Endothelial cell (in vitro differentiated cells): ENCODE measurements at places on chromosomes 5 and 9.

- H3K36me3 ChIP-seq, result peaks cover 3% of the 10 kb centered on the region
- peaks cover 2% of the 10 kb centered on the region for H3K27me3 ChIP-seq
- no peak for DNase-seq
- peak overlapping the region; percentile 26 for H3K4me3 ChIP-seq
- H3K27ac ChIP-seq, result peak overlapping the region; percentile 53
- H3K4me1 ChIP-seq, result peaks cover 69% of the 10 kb centered on the region
Measured at GRCh38 chr9:131728546-131728910, 11.3 kb downstream of the RAPGEF1 start.

GRCh38 chr5:112316731-112317130 is 102.3 kb downstream of the EPB41L4A start:
- H3K27me3 ChIP-seq, result no peaks in the 10 kb centered on the region
- no peak overlapping the region for H3K4me3 ChIP-seq
- H3K36me3 ChIP-seq, result peaks cover 4% of the 10 kb centered on the region
- no peak for DNase-seq
- H3K4me1 ChIP-seq, result no peaks in the 10 kb centered on the region

DNA sequence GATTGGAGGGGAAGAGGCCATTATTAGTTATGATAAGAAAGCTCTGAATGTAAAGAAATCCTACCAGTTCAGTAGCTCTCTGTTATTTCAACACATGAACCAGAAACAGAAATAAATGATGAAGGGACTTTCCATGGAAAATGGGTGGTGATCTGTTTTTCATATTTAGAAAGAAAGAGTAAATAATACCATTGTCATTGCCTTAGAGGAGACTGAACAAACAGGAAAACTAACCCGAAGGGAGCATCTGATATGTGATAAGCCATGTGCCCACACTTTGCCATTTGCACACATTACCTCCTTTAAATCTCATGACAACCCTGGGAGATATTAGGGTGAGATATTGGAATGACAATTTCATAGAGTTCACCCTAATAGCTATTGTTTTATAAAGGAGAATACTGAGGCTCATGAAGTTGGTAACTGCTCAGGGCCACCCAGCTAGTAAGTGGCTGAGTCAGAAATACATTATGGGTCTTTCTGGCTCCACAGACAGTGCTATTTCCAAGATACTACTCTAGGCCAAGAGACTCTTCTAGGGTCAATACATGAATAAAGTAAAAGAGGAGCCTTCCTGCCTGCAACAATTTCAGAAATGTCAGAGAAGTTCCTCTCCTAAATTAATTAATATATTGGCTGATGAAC is 111.0 kb upstream of the SLIT3 start:
- H3K4me1 ChIP-seq, result no peaks in the 10 kb centered on the region
- peaks cover 2% of the 10 kb centered on the region for H3K27me3 ChIP-seq
- DNase-seq, result no peak
- H3K4me3 ChIP-seq, result no peak overlapping the region
- no peaks in the 10 kb centered on the region for H3K36me3 ChIP-seq
- no peak overlapping the region for H3K27ac ChIP-seq

GRCh38 chr9:25322142-25322541 is 356.1 kb downstream of the TUSC1 start:
- H3K4me3 ChIP-seq, result no peak overlapping the region
- DNase-seq, result no peak
- no peaks in the 10 kb centered on the region for H3K36me3 ChIP-seq
- H3K4me1 ChIP-seq, result peaks cover 6% of the 10 kb centered on the region
- peaks cover 3% of the 10 kb centered on the region for H3K27me3 ChIP-seq
- H3K27ac ChIP-seq, result no peak overlapping the region

GRCh38 chr5:5309645-5310044 is 112.8 kb upstream of the ICE1 start:
- H3K36me3 ChIP-seq, result peaks cover 7% of the 10 kb centered on the region
- DNase-seq, result no peak
- H3K27ac ChIP-seq, result no peak overlapping the region
- H3K4me1 ChIP-seq, result peaks cover 8% of the 10 kb centered on the region
- H3K4me3 ChIP-seq, result no peak overlapping the region

GRCh38 chr5:119366540-119366881 is 10.7 kb downstream of the TNFAIP8 start:
- H3K4me1 ChIP-seq, result no peaks in the 10 kb centered on the region
- no peak for DNase-seq
- peaks cover 4% of the 10 kb centered on the region for H3K27me3 ChIP-seq
- H3K36me3 ChIP-seq, result no peaks in the 10 kb centered on the region
- no peak overlapping the region for H3K4me3 ChIP-seq

DNA sequence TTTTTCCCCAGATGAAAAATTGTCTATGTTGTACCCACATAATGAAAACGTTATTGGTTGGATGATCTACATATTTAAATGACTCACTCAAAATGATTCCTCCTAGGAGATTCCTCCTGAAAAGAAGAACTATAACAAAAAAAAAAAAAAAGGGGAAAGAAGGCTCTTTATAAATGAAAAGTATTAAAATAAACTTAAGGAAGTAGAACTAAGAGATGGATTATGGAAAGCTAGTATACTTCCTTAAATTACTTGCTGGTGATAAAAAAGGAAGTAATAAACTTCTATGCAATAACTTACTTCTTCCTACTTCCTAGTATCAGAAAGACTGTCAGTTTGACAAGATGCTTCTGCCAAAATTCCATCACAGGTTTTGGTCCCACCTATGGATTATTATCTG is 1087.7 kb downstream of the CDH12 start:
- no peaks in the 10 kb centered on the region for H3K36me3 ChIP-seq
- H3K27ac ChIP-seq, result no peak overlapping the region
- H3K4me1 ChIP-seq, result no peaks in the 10 kb centered on the region
- H3K27me3 ChIP-seq, result no peaks in the 10 kb centered on the region
- no peak for DNase-seq

- H3K27me3 ChIP-seq, result no peaks in the 10 kb centered on the region
- H3K4me1 ChIP-seq, result peaks cover 10% of the 10 kb centered on the region
- H3K36me3 ChIP-seq, result no peaks in the 10 kb centered on the region
- no peak overlapping the region for H3K27ac ChIP-seq
Measured at GRCh38 chr5:39175273-39175955, 43.9 kb downstream of the FYB1 start.

DNA sequence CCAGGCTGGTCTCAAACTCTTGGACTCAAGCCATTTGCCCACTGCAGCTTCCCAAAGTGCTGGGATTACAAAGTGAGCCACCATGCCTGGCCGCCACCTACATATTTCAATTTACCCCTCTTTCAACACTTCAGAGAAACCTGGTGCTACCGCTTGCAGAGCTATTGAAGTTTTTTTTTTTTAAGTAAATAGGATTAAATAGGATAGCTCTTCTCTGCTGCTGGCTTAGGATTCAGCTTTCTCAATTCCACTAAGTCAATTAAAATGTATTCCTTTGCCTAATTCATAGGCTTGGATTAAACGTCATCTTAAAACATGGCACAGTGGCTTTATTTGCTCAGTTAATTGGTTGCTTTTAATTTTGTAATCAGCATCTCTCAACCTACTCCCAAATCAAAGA is 41.0 kb downstream of the KIAA1191 start:
- H3K36me3 ChIP-seq, result peaks cover 7% of the 10 kb centered on the region
- no peak overlapping the region for H3K4me3 ChIP-seq
- no peak for DNase-seq
- H3K27me3 ChIP-seq, result no peaks in the 10 kb centered on the region
- no peak overlapping the region for H3K27ac ChIP-seq

- no peaks in the 10 kb centered on the region for H3K4me1 ChIP-seq
- no peaks in the 10 kb centered on the region for H3K36me3 ChIP-seq
- no peak overlapping the region for H3K27ac ChIP-seq
Measured at GRCh38 chr5:107969847-107970246, 299.1 kb upstream of the EFNA5 start.

DNA sequence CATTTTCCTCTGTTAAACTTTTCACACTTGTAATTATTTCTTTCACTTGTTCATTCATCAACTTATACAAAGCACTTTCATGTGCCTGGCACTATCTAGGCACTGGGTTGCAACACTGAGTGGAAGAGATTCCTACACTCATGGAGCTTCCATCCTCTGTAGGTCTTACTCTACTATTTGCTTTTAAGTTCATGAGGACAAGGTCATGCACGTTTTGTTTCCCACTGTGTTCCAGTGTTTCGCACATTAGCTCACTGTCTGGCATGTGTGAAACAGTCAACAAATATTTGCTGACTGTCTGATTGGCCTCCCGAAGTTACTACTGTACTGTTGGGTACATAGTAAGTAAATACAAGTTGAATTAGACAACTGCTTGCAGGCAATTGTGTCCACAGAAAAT is 87.9 kb upstream of the IFNK start:
- no peak overlapping the region for H3K27ac ChIP-seq
- H3K36me3 ChIP-seq, result no peaks in the 10 kb centered on the region

- peaks cover 2% of the 10 kb centered on the region for H3K4me1 ChIP-seq
- no peak overlapping the region for H3K4me3 ChIP-seq
- H3K27ac ChIP-seq, result no peak overlapping the region
- H3K27me3 ChIP-seq, result peaks cover 4% of the 10 kb centered on the region
Measured at GRCh38 chr5:1065143-1065750, 46.6 kb downstream of the SLC12A7 start.

DNA sequence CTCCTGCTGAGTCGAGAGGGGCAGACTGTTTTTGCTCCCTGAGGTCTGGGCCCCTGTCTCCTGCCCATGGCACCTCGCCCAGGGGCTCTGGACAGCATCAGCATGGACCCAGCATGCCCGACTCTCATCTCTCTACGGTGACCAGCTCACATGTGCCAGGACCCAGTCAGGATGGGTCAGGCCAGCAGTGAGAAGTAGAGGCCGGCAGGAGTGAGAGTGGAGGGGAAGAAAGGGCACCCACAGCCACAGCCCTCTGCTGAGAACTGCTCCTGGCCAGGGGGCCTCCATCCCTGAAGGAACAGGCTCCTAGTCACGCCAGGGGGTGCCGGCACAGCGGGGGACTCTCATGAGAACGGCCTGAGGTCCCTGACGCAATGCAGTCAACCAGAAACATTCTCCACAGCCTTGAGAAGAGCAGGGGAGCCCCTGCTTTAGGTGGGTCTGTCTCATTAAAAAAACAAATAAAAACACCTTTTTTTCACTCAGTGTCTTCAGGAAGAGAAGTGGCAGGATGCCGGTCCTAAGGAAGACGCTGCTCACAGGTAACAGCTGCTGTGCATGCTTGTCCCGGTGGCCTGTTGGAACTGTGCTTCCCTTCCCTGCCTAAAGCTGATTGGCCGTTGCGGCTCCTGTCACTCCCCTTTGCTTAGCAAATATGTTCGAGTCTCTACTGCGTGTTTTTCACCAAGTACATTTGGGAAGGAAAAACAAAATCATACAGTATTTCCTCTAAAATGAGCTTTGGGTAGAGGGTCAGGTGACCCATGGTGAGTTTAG is 85.7 kb upstream of the FBXW11 start:
- DNase-seq, result no peak
- no peak overlapping the region for H3K4me3 ChIP-seq

GRCh38 chr5:114434396-114435219 is 72.7 kb downstream of the KCNN2 start:
- DNase-seq, result no peak
- no peak overlapping the region for H3K27ac ChIP-seq
- H3K4me3 ChIP-seq, result no peak overlapping the region
- H3K4me1 ChIP-seq, result peaks cover 22% of the 10 kb centered on the region
- no peaks in the 10 kb centered on the region for H3K36me3 ChIP-seq

GRCh38 chr9:34957492-34958410 is at the start of gene PHF24:
PHF24 (plus strand) TSS chr9:34958285; CDS start chr9:34971299, 13,014 bp downstream.
- peaks cover 2% of the 10 kb centered on the region for H3K27me3 ChIP-seq
- no peak within 1 kb of the TSS for H3K27ac ChIP-seq
- peak within 1 kb of the TSS; percentile 75 for H3K4me3 ChIP-seq
- H3K36me3 ChIP-seq, result no peaks in the 10 kb centered on the region
- peak; percentile 40 for DNase-seq
- peaks cover 14% of the 10 kb centered on the region for H3K4me1 ChIP-seq

DNA sequence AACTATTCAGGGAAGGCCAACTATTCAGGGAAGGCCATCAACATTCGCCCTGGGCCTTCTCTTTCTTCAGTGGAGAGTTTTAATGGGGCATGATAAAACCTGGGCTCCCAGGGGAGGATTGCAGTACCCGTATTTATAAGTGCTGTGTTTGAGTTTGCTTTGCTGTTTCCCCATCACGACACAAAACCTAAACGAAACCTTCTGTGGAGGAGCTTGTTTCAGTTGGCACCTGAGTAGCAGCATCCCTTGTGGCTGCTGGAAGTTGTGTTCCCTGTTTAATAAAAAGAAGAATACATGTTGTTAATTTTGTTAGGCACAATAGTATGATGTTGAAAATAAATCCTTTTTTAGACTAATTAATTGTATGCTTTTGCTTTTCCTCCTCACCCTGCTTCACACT is 8.3 kb downstream of the WDR31 start:
- H3K27ac ChIP-seq, result no peak overlapping the region
- no peak for DNase-seq
- peaks cover 8% of the 10 kb centered on the region for H3K4me1 ChIP-seq
- H3K36me3 ChIP-seq, result no peaks in the 10 kb centered on the region
- no peaks in the 10 kb centered on the region for H3K27me3 ChIP-seq
- no peak overlapping the region for H3K4me3 ChIP-seq

GRCh38 chr9:84327184-84327583 is 13.4 kb downstream of the SLC28A3 start:
- H3K4me1 ChIP-seq, result peaks cover 6% of the 10 kb centered on the region
- H3K36me3 ChIP-seq, result peaks cover 5% of the 10 kb centered on the region
- DNase-seq, result no peak
- no peak overlapping the region for H3K4me3 ChIP-seq
- H3K27ac ChIP-seq, result no peak overlapping the region

- DNase-seq, result peak; percentile 28
- peaks cover 1% of the 10 kb centered on the region for H3K27me3 ChIP-seq
- H3K4me1 ChIP-seq, result peaks cover 9% of the 10 kb centered on the region
- H3K4me3 ChIP-seq, result no peak overlapping the region
- peaks cover 3% of the 10 kb centered on the region for H3K36me3 ChIP-seq
- peak overlapping the region; percentile 91 for H3K27ac ChIP-seq
Measured at GRCh38 chr9:106441283-106441682, 421.7 kb upstream of the ZNF462 start.

DNA sequence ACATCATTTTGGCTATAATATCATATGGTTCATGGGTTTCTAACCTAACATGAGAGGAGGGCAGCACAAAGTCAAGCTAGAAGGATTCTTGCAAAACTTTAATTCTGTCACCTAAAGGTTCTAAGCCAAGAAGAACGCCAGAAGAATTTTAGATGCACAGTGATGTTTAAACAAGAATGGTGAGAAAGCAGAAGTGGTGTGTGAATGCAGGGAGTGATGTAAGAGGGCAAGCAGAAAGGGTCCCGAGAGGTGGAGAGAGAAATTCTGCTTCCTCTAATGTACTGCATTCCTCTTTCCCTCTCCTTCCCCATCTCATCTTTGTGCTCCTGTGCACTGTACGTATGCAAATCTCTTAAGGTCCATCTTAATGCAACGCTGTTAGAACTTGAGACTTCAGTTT is 2.1 kb upstream of the TRMO start:
- no peak overlapping the region for H3K4me3 ChIP-seq
- peaks cover 11% of the 10 kb centered on the region for H3K4me1 ChIP-seq
- H3K36me3 ChIP-seq, result no peaks in the 10 kb centered on the region
- no peak for DNase-seq
- no peak overlapping the region for H3K27ac ChIP-seq

GRCh38 chr9:135032868-135033460 is 54.5 kb upstream of the OLFM1 start:
- H3K27ac ChIP-seq, result no peak overlapping the region
- peaks cover 1% of the 10 kb centered on the region for H3K27me3 ChIP-seq
- H3K36me3 ChIP-seq, result no peaks in the 10 kb centered on the region
